ENCODE measurements at places on chromosomes 2 and 18.

DNA sequence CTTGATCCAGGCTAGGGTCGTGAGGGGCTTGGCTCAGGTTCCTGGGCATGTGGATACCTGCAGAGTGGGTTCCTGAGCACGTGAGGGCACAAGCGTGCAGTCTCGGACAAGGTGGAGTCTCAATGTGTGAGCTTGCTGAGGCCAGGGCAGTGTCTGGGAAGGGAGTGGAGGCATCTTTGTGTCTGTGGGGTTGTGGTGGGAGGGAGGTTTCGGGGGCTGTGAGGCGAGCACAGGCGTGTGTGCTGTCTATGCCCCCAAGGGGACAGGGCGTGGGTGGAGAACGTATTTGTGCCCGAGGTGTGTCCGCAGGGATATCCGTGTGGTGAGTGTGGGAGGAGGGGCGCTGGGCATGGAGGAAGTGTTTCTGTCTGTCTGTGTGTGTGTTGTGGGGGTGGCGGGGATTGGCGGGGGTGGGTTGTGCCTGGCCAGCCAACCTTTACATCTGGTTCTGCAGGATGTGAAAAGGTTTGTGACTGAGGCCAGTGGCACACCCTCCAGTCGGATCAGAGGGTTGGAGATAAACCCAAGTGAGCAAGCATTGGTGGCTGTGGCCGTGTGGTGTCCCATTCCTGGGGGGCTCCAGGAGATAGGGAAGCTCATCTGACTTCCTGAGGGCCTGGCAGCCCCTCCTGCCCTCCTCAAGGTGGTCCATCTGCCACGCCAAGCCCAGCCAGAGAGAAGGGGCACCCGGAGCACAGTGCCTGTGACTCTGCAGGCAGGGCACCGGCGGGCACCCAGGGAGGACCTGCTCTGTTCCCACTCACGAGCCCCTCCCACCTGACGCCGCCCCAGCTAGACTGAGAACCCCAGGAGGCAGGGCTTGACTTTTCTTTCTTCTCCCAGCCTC lies 57.1 kb downstream of the ZFP36L2 start:
- H3K4me3 ChIP-seq = peak overlapping the region; percentile 68
- H3K36me3 ChIP-seq = peaks cover 22% of the 10 kb centered on the region
- DNase-seq = no peak
- H3K27me3 ChIP-seq = no peaks in the 10 kb centered on the region

DNA sequence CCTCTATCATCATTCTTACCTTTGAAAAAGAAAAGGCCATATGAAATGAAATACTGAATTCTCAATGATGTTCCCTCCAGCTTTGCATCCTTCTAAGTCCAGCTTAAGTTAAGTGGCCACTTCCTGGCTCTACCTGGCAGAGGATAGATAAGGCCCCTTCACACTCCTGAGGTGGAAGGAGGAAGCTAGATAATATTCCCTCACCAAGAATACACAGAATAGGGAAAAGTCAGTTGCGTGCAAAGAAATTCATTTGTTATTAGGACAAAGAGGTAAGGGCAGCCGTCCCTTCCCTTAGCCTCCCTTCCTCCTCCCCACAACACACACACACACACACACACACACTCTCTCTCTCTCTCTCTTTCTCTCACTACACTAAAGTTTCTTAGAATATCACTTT lies 37.5 kb downstream of the OLA1 start:
- H3K4me3 ChIP-seq = no peak overlapping the region
- H3K4me1 ChIP-seq = peaks cover 11% of the 10 kb centered on the region
- no peak overlapping the region for H3K27ac ChIP-seq
- no peaks in the 10 kb centered on the region for H3K27me3 ChIP-seq

- no peak overlapping the region for H3K4me3 ChIP-seq
- H3K4me1 ChIP-seq = no peaks in the 10 kb centered on the region
- DNase-seq = no peak
- no peaks in the 10 kb centered on the region for H3K36me3 ChIP-seq
- no peaks in the 10 kb centered on the region for H3K27me3 ChIP-seq
Measured at GRCh38 chr2:8630676-8631464, 51.0 kb upstream of the ID2 start.

- no peaks in the 10 kb centered on the region for H3K27me3 ChIP-seq
- DNase-seq = no peak
- no peak overlapping the region for H3K4me3 ChIP-seq
- H3K4me1 ChIP-seq = peaks cover 16% of the 10 kb centered on the region
- H3K36me3 ChIP-seq = peaks cover 6% of the 10 kb centered on the region
Measured at GRCh38 chr18:79906706-79907105, 44.7 kb downstream of the SLC66A2 start.

GRCh38 chr18:38481576-38481975 lies 916.0 kb upstream of the CELF4 start:
- H3K36me3 ChIP-seq = no peaks in the 10 kb centered on the region
- DNase-seq = no peak
- H3K4me1 ChIP-seq = no peaks in the 10 kb centered on the region
- no peaks in the 10 kb centered on the region for H3K27me3 ChIP-seq
- H3K27ac ChIP-seq = no peak overlapping the region

DNA sequence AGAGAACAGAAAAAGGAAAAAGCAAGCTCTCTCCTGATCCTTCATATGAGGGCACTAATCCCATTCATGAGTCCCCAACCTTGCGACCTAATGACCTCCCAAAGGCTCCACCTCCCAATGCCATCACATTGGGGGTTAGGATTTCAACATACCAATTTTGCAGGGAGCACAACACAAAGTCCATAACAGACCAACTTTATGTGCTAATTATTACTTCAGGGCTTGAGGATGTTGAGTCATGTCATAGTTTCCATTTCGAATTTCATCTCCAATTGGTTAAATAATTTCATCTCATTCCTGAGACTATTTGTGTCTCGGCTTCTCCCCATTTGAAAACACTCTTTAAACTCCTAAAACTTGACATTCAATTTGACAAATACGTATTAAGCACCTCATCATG lies 69.9 kb upstream of the KLF7 start:
- H3K4me3 ChIP-seq = no peak overlapping the region
- H3K36me3 ChIP-seq = no peaks in the 10 kb centered on the region
- no peak for DNase-seq
- no peaks in the 10 kb centered on the region for H3K27me3 ChIP-seq
- no peaks in the 10 kb centered on the region for H3K4me1 ChIP-seq

GRCh38 chr2:61055557-61055956 lies 10.1 kb upstream of the SANBR start:
- H3K27me3 ChIP-seq = no peaks in the 10 kb centered on the region
- peak overlapping the region; percentile 38 for H3K27ac ChIP-seq
- no peak for DNase-seq
- no peak overlapping the region for H3K4me3 ChIP-seq
- peaks cover 17% of the 10 kb centered on the region for H3K36me3 ChIP-seq

DNA sequence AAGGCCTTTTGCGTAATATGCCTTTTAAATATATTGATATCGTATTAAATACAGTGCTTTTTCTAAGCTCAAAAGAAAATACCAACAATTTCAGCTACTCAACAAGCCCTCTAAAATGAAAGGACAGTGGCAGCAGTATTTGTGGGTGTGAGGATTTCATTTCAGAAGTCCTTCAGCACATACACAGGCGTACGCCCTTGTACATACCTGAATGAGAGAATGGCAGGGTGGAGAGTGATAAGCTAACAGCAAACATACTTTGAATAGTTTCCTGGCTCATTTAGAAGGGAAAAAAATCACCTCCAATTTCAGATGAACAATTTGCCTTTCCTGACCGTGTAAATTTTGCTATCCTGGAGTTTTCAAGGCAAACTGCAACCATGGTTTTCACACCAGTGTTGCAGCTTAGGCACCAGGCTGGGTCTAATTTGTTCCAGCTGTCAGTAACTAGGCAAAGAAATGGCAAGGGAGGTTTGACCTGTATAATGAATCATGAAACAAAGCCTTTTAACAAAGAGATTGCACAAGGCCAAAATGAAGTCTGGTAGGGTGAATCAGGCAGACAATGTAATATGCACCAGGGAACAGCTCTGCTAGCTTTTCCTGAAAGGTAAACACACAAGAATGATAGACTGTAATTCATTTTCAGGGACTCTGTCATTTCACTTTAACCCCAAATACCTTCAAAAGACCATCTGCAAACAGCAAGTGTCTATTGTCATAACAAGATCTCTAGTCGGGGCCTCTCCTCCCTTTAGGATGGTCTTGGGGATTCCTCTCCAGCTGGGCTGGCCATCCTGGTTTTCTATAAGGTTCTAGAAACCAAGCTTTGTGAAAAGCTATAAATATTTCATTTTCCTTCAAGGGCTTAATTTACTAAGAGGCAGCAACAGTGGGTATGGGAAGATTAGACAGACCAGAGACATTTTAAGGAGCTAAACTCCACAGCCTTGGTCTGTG lies 11.5 kb downstream of the ANKRD29 start:
- H3K4me1 ChIP-seq = no peaks in the 10 kb centered on the region
- no peak overlapping the region for H3K27ac ChIP-seq
- H3K27me3 ChIP-seq = peaks cover 33% of the 10 kb centered on the region
- H3K4me3 ChIP-seq = no peak overlapping the region
- no peaks in the 10 kb centered on the region for H3K36me3 ChIP-seq

- H3K27ac ChIP-seq = no peak overlapping the region
- no peaks in the 10 kb centered on the region for H3K4me1 ChIP-seq
- no peak overlapping the region for H3K4me3 ChIP-seq
- H3K27me3 ChIP-seq = peaks cover 6% of the 10 kb centered on the region
- H3K36me3 ChIP-seq = no peaks in the 10 kb centered on the region
Measured at GRCh38 chr2:30958193-30958917, 151.1 kb upstream of the CAPN13 start.

DNA sequence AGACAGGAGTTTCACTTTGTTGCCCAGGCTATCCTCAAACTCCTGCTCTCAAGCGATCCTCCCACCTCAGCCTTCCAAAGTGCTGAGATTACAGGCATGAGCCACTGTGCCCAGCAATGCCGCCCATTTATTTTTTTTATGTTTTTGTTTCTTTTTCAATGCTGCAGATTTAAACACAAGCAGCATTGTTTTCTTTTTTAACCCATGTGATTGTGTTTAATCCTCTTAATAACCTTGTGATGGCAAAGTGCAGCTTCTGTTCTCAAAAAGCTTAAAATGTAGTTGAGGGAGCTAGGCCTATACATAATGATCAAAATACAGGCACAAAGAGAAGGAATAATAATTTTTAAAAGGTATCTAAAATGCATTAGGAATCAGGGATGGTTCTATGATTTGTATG lies 11.5 kb downstream of the MSGN1 start:
- DNase-seq = no peak
- H3K4me3 ChIP-seq = no peak overlapping the region
- peaks cover 83% of the 10 kb centered on the region for H3K27me3 ChIP-seq
- H3K36me3 ChIP-seq = no peaks in the 10 kb centered on the region

DNA sequence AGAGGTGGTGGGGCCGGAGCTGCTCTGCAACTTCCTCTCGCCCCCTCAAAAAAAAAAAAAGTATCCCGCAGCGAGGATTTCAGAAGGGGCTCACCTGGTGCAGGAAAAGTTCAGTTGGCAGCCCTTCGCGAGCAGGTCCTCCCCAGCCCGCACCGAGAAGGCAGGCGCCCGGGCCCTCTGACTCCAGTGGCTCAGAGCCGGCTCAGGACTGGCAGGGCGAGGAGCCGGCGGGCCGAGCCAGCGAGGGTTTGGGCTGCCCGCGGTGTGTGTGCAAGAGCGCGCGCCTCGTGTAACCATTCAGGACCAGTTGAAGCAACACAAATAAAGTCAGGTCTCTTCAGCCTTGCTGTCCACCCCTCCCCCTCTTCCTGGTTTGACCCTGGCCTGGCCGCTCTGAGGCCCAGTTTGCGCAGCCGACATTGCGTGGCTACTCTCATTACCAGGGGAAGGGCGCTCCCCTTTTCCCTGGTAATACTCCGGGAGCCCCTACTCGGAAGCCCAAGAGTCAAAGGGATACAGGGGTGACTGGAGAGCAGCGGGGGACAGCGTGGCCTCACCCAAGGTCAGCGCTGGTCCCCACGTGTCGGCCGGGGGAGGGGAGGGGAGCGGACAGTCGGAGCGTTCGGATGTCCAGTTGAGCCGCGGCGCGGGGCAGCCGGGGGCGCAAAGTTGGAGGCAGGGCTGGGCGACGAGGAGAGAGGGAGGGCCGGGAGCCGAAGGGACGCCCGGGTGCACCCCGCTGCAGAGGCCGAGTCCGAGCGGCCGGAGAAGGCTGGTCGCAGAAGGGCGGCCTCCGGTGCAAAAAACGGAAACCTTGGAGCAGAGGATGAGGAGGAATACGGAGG lies 12.3 kb downstream of the EN1 start:
- H3K36me3 ChIP-seq = peaks cover 2% of the 10 kb centered on the region
- H3K4me3 ChIP-seq = peak overlapping the region; percentile 32
- H3K27me3 ChIP-seq = peaks cover 97% of the 10 kb centered on the region

DNA sequence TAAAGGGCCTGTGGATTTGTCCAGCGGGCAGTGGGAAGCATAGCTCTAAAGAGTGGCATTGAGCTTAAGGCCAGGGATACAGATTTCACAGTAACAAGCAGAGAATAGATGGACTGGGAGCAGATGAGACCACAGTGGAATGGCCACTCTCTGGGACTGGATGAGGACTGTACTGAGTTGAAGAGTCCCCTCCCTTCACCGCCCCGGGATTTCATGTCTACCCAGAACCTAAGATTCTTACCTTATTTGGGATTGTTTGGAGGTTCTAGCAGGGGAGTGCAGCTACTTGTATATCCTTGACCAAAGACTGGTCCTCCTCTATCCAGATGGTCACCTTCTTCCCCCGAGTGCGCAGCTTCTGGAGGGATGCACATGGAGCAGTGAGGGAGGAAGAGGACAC lies 28.0 kb upstream of the EFEMP1 start:
- H3K4me3 ChIP-seq = no peak overlapping the region
- no peaks in the 10 kb centered on the region for H3K27me3 ChIP-seq

GRCh38 chr18:43682196-43682595 lies 404.9 kb upstream of the SYT4 start:
- H3K4me3 ChIP-seq = no peak overlapping the region
- H3K27ac ChIP-seq = no peak overlapping the region
- DNase-seq = no peak
- no peaks in the 10 kb centered on the region for H3K36me3 ChIP-seq
- H3K4me1 ChIP-seq = no peaks in the 10 kb centered on the region

- H3K4me1 ChIP-seq = peaks cover 19% of the 10 kb centered on the region
- peak; percentile 28 for DNase-seq
- peaks cover 3% of the 10 kb centered on the region for H3K36me3 ChIP-seq
- peaks cover 64% of the 10 kb centered on the region for H3K27me3 ChIP-seq
- H3K27ac ChIP-seq = no peak overlapping the region
Measured at GRCh38 chr2:106582148-106583143, 95.3 kb downstream of the CD8B2 start.

- H3K27ac ChIP-seq = no peak overlapping the region
- no peaks in the 10 kb centered on the region for H3K4me1 ChIP-seq
- no peak for DNase-seq
- no peaks in the 10 kb centered on the region for H3K36me3 ChIP-seq
Measured at GRCh38 chr18:23092121-23092520, 43.2 kb upstream of the CABLES1 start.
